CD4-positive, alpha-beta T cell treated with Interleukin-15 for 4 hours (primary cell): ENCODE measurements at places on chromosomes 11 and 22.
A peak's percentile ranks its signal among the peaks of the same experiment; 100 is the strongest.

GRCh38 chr11:10004526-10005113, 289.4 kb downstream of the SBF2 start:
- no peak for DNase-seq

DNA sequence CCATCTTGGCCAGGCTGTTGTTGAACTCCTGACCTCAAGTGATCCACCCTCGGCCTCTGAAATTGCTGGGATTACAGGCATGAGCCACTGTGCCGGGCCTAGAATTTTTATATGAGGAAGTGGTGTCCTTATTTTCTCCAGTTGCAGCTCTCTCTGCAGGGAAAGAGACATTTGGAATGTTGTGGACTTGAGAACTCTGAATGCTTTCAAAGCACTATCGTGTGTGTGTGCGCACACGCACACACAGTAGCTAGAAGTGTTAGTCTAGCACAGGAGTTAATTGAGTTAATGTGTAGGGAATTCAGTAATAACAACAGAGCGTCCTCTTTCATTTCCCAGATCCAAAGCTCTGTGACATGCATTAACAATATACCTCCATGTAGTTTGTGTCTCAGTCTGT, 164.0 kb upstream of the RASSF10 start:
- no peak for DNase-seq

GRCh38 chr11:74388678-74389327, 9.4 kb downstream of the PGM2L1 start:
- peak; percentile 81 for DNase-seq

DNA sequence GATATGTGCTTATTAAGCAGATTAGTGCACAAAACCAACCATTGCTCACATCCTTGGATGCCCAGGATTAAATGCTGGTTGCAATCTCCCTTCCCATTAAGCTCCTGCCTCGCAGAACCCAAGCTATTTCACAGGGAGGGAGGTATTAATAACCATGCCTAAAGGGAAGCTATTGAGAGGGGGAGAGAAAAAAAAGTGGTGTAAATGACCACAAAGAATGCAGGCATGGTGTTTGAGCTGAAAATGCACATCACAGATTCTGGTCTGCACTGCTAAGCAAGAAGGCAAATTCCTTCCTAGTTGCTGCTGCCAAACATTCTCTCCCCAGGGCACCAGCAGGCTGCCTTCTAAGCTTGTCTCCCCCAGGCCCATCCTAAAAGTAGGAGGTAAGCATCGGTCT, 92.0 kb upstream of the ISX start:
- no peak for DNase-seq

- DNase-seq, result no peak
These were observed 116.9 kb upstream of the SNX19 start for GRCh38 chr11:131033151-131033651.

- DNase-seq, result no peak
These were observed 988 bp downstream of the BANF1 start for GRCh38 chr11:66003291-66003690.

DNA sequence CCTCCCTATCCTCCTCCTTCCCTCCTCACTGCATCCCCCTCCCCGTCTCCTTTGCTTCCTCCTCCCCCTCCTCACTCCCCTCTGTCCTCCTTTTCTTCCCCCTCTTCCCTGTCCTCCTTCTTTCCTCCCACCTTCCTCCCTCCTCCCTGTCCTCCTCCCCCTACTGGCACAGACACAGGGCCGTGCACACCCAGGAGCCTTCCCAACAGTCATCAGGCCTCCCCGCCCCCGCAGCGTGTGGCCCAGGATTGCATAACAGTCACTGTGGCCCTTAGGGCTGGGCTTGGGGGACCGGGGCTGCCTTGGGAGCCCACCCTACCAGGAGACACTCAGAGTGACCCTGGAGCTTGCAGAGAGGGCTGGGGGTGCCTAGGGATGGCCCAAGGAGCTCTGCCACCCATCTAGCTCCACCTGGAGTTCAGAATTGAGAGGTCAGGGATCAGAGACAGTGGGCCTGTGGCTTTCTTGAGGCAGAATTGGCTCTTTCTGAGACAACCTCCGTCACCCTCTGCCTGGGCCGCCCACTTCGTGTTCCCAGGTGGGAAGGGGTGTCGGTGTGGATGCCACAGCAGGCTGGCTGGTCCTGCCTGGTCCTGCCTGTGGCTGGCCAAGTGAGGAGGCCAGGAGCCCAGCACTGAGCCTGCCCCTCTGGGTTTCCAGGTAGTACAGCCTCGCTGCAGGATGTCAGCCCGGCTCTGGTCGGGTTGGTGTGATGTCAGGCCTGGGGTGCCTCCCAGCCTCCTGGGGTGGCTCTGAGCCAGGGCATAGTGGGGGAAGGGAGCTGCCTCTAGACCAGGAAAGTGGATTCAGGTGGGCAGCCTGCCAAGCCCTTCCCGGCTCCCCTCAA, 1.6 kb downstream of the SPI1 start:
- no peak for DNase-seq

- DNase-seq, result no peak
These were observed 1.6 kb downstream of the TRIM29 start for GRCh38 chr11:120136356-120136755.

DNA sequence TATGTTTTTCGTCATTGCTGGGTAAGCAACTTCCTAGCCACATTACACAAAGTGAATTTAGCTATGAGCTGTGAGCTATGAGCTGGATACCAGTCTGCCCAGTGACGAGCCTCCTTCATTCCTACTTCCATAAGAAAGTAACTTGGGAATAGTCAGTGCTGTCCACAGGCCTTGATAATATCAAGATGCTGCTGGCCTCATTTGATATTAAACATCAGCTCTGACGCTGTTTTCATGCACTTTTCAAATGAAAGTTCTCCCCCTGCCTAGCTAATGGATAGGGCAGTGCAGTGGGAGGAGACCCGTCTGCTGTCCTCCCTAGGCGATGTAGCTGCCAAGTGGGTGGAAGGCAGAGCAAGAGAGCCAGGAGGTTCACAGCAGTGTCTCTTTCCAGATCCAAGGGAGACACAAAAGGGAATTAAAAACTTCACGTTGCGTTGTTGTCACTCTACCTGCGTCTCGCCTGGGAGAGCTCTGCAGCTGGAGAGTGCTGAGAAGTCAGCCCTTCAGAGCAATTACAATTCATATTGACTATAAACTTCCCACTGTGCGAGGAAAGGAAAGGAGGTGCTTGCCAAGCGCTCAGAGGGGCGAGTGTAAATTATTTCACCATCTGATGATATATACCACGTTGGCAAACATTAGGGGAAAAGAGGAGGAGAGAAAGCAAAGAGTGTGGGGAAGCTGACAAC, 861.4 kb downstream of the NTM start:
- no peak for DNase-seq
